Stimulated activated CD4-positive, alpha-beta T cell treated with anti-CD3 and anti-CD28 coated beads, Interleukin-15, amount 100 ng/mL, for 1 hour (primary cell): ENCODE measurements at places on chromosomes 2 and 18.

GRCh38 chr18:80109676-80110078 is 615 bp downstream of the ADNP2 start:
- DNase-seq: no peak

GRCh38 chr2:213021971-213022899 is 129.2 kb downstream of the IKZF2 start:
- DNase-seq: no peak

GRCh38 chr2:134220344-134220974 is 33.4 kb upstream of the MGAT5 start:
- DNase-seq: no peak

GRCh38 chr2:43226558-43226954 is at the start of gene ZFP36L2:
Gene ZFP36L2, minus strand, starts transcription at chr2:43226606. Its CDS starts 291 bp downstream, at chr2:43226315.
- peak; percentile 92 for DNase-seq

DNA sequence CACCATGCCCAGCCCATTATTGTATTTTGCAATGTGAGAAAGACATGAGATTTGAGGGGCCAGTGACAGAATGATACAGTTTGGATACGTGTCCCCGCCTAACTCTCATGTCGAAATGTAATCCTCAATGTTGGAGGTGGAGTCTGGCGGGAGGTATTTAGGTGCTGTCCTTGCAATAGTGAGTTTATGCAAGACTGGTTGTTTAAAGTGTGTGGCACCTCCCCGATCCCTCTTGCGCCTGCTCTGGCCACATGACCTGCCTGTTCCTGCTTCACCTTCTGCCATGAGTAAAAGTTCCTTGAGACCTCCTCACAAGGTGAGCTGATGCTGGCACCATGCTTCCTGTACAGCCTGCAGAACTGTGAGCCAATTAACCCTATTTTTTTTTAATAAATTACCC is 16.6 kb downstream of the CNDP1 start:
- DNase-seq: no peak

- DNase-seq: no peak
Observed at GRCh38 chr18:45755934-45756333, 32.0 kb downstream of the SLC14A1 start.

GRCh38 chr18:30361864-30362540 is 680.5 kb downstream of the DSC3 start:
- no peak for DNase-seq

DNA sequence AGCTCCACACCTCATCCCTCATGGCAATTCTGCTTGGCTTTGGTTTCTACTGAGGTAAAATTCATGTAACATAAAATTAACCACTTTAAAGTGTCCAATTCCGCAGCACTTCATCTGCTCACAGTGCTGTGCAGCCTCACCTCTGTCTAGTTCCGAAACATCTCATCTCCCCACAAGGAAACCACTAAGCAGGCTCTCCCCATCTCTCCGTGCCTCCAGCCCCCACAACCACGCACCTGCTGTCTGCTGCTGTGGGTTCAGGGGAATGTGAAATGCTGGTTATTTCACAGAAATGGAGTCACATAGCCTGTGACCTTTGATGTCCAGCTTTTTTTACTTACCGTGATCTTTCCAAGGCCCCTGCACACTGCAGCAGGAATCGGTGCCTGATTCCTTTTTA is 7.7 kb upstream of the GPC1 start:
- no peak for DNase-seq

DNA sequence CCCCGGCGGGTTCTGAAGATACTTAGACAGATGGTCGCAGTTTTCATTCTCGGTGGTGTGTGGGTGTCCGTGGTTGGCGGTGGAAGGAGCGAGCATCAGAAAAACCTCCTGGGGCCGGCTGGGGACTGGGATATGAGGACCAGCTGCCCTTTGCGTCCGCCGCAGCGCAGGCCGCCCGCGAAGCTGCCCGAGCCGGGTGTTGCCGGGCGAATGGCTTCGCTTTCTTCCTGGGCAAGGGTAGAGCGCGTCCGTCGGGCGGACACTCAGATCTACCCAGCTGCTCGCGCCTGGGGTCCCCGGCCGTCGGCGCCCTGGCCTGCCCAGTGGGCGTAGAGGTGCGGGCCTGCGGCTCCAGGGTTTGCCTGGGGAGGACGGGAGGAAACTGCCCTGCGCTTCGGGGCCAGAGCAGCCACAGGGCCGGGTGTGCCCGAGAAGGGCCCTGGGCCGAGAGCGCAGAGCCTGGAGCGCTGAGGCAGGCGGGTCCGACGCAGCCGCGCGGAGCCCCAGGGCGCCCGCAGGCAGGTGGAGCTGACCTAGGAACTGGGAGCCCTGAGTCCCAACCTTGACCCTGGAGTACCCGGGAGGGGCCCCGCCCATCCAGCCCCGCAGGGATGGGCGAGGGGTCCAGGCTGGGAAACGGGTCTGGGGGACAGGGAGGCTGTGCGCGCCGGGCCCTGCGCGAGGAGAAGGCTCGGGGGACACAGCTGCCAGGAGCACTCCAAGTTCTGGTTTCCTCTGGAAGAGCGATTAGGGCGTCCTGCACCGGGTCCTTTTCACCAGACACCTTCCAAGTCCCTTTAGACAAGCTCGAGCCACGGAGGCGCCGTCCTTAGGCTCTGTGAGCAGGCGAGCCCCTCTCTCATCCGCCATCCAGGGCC is 1.3 kb downstream of the TWIST2 start:
- DNase-seq: no peak

- no peak for DNase-seq
Observed at GRCh38 chr2:159591221-159591620, 25.1 kb downstream of the BAZ2B start.

DNA sequence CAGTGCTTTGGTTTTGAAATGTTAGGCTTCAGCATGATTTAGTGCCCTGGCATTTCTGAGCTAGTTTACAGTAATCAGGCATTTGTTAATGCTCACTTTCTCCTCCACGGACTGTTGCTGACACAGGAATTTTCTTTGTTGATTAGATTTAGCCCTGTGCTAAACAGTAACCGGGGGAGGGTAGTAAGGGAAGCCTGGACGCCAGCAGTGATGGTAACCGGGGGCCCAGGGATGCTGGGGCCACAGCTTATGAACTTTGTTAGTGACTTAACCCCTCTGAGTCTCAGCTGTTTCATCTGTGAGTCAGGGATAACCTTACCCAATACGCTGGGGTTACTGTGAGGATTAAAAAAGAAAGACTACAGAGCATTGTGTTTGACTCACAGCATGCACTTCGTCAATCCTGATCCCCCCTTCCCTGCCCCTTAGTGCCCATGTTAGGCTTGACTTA is 33.5 kb downstream of the KLHL29 start:
- DNase-seq: no peak

- no peak for DNase-seq
Observed at GRCh38 chr2:98868548-98869271, 67.3 kb downstream of the CRACDL start.

- no peak for DNase-seq
Observed at GRCh38 chr2:57859755-57860154, 186.9 kb upstream of the VRK2 start.

GRCh38 chr2:15074751-15075700 is 442.5 kb downstream of the LRATD1 start:
- DNase-seq: no peak

DNA sequence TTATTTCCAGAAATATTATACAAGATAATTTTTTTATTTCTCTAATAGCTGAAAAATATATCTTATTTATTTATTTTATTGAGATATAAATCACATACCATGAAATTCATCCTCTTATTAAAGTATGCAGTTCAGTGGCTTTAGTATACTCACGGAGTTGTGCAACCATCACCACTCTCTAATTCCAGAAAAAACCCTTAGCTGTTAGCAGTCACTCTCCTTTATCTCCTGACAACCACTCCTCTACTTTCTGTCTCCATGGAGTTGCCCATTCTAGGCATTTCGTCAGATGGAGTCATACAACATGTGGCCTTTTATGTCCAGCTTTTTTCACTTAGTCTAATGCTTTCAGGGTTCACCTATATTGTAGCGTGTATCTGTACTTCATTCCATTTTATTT is 66.5 kb downstream of the TCF7L1 start:
- DNase-seq: no peak

GRCh38 chr2:67013821-67014220 is 383.3 kb upstream of the ETAA1 start:
- DNase-seq: no peak

GRCh38 chr2:135475128-135475527 is 55.9 kb downstream of the ZRANB3 start:
- no peak for DNase-seq

DNA sequence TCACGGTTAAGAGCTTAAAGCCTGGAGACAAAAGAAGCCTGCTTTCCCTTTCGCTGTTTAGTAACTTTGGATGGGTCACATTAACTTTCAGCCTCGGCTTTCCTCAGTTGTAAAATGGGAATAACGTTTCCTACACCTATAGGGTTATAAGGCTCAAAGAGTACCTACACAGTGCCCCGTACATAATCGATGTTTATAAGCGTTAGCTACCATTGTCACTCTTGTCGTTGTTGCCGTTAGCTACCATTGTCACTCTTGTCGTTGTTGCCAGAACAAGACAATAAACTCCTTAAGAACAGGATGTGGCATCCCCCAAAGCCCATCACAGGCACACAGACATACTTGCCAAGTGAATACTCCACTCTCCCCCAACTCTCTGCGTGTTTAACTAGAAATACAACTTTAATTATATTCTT is 901 bp upstream of the MFSD6 start:
- DNase-seq: no peak

DNA sequence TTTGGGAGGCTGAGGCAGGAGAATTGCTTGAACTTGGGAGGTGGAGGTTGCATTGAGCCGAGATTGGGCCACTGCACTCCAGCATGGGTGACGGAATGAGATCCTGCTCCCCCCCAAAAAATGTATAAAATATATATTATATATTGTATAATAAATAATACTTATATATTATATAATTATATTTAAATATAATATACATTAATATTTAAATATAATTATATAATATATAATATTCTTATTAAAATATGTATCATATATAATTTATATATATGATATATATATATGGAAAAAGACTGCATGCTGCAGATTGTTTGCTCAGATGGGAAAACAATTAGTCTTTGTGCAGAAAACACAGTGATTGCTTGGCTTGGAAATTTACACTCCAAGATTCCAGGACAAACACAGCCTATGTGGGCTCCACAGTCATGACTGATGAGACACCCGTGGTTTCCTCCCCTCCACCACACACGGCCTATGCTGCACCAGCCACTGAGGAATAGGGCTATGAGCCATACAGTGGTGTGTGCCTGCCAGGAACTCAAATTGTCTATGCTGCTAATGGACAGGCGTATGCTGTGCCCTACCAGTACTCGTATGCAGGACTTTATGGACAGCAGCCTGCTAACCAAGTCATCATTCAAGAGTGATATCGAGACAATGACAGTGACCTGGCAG is 30.0 kb downstream of the PMAIP1 start:
- DNase-seq: no peak

DNA sequence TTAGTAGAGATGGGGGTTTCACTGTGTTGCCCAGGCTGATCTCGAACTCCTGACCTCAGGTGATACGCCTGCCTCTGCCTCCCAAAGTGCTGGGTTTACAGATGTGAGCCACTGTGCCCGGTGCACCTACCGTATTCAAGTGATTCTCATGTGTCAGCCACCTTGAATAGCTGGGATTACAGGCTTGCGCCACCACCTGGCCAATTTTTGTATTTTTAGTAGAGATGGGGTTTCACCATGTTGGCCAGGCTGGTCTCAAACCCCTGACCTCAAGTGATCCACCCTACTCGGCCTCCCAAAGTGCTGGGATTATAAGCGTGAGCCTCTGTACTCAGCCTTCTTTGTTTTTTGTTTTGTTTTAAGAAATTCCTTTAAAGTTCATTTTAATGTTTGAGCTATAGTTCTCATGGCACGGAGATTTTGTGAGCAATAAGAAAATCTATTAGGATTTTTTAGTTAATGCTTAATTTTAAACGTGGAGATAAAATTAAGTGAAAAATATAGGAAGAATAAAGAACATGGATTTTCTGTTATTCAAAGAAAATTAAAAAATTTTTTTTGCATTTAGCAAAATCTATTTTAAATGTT is 242.6 kb downstream of the PHLPP1 start:
- peak; percentile 3 for DNase-seq

- no peak for DNase-seq
Observed at GRCh38 chr18:69567813-69568488, 167.3 kb downstream of the DOK6 start.

DNA sequence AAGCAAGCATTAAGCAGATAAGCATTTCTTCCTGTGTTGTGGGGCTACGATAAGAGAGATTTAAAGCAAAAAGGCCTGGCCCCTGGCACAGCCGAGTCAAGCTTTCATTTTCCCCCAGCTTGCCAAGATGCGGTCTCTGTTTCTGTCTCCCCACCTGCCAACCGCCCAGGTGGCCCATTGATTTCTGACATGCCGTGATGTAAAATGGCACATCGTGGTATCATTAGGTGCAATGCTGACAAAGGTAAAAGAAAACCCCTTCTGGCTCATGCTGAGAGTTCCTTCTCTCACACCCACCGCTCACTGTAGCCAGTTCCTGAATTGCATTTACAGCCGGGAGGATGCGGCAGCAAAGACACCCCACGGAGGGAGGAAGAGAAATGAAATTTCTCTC is 62.8 kb downstream of the BOD1L2 start:
- no peak for DNase-seq

GRCh38 chr2:217993138-217993537 is 9.7 kb downstream of the TNS1 start:
- no peak for DNase-seq

DNA sequence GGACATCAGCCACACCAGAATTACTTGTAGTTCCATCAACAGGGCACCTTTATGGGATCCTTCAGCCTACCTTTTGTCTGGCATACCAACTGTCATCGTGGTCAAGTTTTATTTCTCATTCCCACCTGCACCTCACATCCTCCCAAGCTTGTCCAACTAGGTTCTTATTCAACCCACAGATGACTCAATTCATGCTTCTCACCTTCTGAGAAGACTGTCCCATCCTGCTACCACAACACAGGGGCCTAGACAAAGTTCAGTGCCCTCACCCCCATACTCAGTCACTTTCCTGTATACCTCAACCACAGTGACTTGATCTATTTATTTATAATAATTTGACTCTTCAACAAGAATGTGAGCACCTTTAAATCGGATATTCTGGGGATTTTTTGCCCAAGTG is 114.4 kb upstream of the ACVR1C start:
- DNase-seq: no peak

GRCh38 chr2:118150294-118150693 is 62.0 kb downstream of the INSIG2 start:
- DNase-seq: no peak

DNA sequence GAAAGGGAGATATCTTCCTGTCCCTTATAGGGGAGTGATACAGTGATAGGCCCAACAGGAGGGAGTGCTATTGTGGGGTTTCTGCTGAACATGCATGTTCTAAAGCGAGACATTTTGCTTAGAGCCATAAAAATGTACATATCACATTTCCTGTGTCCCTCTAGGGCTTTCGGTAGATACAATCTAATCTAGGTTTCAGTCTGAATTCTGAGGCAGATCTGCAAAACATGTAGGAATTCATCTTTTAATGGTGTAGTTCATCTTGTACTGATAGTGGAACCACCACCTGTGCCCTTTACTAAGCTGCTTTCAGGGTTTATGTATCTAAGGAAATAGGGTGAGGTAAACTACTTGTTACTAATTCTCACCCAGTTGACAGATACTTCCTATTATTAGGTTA is 73.8 kb downstream of the SPTBN1 start:
- no peak for DNase-seq

GRCh38 chr2:168208652-168209051 is 38.7 kb downstream of the STK39 start:
- no peak for DNase-seq
